ENCODE measurements at places on chromosomes 1 and 21.

DNA sequence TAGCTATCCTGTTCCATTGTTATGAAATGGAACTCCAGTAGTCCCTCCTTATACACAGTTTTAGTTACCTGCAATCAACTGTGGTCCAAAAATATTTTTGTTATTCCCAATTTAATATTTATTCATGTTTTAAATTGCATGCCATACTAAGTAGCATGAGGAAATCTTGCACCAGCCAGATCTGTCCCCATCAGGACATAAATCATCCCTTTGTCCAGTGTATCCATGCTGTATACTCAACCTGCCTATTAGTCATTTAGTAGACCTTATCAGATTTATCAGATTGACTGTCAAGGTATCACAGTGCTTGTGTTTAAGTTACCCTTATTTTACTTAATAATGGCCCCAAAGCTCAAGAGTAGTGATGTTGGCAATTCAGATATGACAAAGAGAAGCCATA, 207.9 kb upstream of the DMRTA2 start:
- no peak for DNase-seq

GRCh38 chr1:111199881-111200801, at the start of gene DENND2D:
DENND2D (minus strand) TSS chr1:111200646; CDS start chr1:111200459, 187 bp downstream.
- peak; percentile 34 for DNase-seq

DNA sequence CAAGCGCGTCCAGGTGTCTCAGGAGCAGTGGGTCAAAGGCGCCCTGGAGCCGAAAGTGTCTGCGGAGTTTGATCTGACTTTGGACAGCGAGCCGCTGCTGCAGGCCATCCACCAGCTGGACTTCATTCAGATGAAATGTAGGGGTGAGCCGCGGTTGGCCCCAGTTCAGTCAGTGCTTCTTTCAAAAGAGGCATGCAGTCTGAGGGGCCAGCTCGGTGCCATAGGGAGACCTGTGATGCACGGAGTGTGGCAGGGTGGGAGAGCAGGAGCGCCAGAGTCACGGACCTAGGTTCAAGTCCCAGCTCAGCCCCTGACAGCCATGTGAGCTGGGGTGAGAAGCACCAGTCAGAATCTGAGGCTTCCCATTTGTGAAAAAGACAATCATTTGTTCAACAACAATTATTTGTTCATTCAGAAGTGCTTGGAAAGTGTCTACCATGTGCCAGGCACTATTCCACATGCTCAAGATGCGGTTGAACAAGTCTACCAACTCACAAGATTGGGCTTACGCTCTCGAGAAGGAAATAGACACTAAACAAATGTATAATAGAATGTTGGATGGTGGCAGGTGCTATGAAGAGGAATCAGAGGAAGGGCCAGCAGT, 39.5 kb upstream of the GNPAT start:
- no peak for DNase-seq

DNA sequence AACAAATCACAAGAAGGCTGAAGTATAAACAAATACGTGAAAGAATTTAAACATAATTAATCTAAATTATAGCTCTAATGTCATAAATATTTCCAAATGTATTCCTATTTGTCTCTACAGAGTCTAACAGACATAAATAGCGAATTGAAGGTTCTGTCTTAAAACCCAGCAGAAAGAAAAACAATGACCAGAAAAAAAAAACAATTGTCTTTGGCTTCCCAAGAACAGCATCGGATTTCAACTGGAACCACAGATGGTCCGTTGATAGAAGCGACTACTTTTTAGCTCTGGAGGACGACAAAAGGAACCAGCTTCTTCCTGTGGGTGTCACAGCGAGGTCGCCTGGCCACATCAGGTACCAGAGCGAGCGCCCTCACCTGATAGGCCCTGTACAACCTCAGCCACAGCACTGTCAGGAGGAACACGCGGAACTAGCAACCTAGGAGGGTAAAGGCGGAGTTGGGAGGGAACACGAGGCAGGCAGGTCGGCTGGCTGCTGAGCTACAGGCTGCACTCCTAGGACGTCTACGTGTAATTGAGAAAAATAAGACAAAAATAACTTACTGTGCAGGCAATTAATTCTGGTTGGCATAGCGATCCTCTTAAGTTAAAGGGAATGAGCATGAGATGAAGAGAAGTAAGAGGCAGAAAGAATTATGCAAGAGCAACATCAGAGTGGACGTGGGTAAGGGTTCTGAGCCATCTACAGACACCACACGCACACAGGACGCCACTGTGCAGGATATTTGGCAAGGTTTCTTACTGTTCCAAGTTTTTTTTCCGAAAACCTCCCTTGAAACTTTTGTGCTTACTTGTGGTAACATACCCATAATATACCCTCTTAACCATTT, 16.7 kb upstream of the PRDM15 start:
- no peak for DNase-seq

DNA sequence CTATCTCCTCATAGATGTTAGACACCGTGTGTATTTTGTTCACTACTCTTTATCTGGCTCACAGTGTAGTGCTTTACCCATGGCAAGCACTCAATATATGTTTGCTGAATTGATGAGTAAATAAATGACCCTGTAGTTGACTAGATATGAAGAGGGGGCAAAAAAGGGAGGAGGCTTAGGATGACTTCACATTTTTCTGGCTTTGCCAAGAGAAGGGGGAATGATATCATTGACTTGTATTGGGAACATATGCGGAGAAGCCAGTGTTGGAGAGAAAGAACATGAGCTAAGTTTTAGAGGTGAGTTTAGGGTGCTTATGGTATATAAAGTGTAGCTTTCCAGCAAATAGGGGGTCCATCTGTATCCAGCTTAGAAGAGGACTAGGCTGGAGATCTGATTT, 145.5 kb downstream of the TENT5C start:
- DNase-seq: no peak

GRCh38 chr1:69523461-69523860, 44.3 kb upstream of the LRRC7 start:
- DNase-seq: no peak

- no peak for DNase-seq
Measured at GRCh38 chr1:54111624-54112023, 41.2 kb downstream of the CDCP2 start.

- no peak for DNase-seq
Measured at GRCh38 chr1:43671193-43671592, 21.2 kb downstream of the KDM4A start.

- DNase-seq: no peak
Measured at GRCh38 chr1:26542771-26543451, 13.3 kb downstream of the RPS6KA1 start.

- DNase-seq: no peak
Measured at GRCh38 chr1:47178654-47179016, 11.2 kb downstream of the PDZK1IP1 start.

- no peak for DNase-seq
Measured at GRCh38 chr1:112589766-112590165, 29.2 kb downstream of the ST7L start.

DNA sequence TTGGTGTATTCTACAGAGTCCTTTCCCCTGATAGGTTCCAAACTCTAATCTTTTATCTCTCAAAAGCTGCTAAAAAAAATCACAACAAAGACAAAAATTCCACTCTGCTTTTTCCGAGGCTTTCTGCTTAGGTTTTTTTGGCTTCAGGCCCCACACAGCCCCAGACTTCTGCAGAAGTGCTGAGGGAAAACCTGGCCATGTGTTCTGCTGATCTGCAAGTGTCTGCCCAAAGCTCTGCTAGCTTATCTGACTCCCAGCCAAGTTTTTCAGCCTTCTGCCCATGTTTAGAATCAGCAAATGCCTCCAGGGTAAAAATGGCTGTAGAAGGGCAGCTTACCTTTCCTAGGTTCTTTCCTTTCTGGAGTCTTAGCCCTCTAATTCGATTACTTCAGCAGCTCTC, 28.4 kb downstream of the DISP3 start:
- DNase-seq: no peak

DNA sequence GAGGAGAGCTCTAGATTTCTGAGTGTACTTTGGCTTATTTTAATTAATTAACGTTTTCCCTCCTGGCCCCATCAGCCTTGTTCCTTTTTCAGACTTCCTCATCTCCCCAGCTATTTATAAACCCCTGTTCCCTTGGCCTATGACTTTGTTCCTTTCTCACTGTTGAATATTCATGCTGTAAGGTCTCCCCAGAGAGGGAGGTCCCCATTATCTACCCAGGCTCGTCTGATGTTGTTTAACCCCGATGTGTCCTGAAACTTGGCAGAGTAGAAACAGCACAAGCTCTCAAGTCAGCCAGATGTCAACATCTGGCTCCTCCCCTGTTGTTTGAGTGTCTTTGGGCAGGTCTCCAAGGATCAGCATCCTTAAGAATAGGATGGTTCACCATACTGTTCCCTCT, 153.6 kb downstream of the HIVEP3 start:
- no peak for DNase-seq

DNA sequence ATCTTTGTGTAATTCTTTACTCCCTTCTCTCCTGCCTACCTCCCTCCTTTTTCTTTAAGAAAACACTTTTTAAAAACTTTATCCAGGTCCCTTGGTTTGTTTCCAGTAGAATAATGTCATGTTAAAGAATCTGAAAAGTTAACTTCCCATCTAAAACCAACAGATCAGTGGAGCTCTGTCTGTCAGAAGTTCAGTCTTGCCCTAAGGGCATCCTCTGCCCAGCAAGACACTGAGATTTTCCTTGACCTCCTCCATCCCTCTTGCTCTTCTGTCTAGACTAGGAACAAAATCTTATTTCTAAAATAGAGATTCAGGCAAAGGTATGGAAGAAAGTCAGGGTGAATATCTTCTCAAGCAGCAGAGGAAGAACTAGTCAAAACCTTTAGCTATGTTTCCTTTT, 5.7 kb upstream of the GNL2 start:
- no peak for DNase-seq

DNA sequence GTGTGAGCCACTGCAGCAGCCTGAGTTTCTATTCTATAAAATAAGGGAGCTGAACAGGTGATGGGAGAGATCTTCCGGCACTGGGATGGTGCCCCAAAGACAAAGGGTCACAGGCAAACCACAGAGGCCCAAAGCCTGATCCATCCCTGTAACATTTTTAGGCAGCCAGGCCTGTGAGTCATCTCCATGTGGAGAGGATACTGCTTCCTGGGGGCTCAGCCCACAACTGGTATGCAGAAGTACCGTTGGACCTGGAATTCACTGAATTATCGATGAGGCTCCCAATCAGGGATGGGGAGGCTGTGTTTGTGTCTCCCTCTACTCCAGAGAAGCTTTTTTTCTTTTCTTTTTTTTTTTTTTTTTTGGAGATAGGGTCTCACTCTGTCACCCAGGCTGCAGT, 48.8 kb upstream of the WASF2 start:
- no peak for DNase-seq

DNA sequence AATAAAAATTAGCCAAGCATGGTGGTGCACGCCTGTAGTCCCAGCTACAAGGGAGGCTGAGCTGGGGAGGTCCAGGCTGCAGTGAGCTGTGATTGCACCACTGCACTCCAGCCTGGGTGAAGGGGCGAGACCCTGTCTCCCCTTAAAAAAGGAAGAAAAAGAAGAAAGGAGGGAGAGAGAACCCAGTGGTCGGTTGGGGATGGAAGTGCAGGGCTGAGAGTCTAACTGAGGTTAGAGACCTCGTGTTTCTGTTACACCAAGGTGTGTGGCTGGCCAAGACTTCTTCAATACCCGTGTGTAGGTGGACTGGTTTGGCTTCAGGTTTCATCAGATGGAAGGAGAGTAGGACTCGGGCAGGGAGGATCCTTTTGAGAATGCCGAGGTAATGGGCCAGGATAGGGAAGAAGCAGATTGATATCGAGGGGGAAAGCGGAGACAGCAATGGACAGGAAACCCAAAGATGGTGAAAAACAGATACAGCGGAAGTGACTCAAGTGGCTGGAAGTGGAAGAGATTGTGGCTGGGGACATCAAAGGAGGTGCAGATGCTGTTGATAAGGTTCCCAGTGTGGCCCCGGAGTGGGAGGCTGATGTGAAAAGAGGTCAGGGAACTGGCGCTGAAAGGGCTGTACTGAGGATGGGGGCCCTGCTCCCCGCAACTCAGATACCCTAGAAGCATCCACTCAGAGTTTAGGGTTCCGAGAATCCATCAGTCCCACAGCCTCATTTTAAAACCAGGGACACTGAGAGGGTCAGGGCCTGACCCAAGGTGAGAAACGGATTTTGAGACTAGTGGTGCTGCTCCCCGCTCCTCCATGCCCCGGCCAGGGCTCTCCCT, 681 bp upstream of the UBXN10 start:
- peak; percentile 35 for DNase-seq

GRCh38 chr1:13757693-13758092, 57.7 kb downstream of the PRDM2 start:
- DNase-seq: no peak

- no peak for DNase-seq
Measured at GRCh38 chr1:19619697-19620384, 24.3 kb upstream of the NBL1 start.

GRCh38 chr1:29518183-29518835, 282.0 kb downstream of the PTPRU start:
- DNase-seq: no peak

- no peak for DNase-seq
Measured at GRCh38 chr1:8059161-8059622, 33.1 kb upstream of the ERRFI1 start.

DNA sequence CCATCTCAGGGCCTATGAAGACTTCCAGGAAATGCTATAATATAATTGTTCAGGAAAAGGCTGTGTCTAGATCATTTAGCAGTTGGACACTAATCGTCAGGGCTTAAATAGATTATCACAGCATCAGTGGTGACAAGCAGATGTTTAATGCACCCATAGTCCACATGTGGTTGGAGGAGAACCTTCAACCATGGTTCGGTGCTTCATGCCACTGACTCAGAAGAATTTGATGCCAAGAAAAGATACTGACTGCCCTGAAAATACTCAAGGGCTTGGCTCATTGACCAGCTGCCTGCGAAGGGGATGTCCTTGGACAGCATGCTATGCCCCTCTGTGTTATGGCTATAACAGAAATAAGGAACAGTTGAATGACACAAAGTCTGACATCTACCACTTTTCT, 175.7 kb downstream of the HHIPL2 start:
- DNase-seq: no peak

- no peak for DNase-seq
Measured at GRCh38 chr1:9957726-9958125, 14.5 kb downstream of the NMNAT1 start.

GRCh38 chr1:23370709-23371584, 1.3 kb upstream of the ZNF436 start:
- DNase-seq: no peak

- DNase-seq: no peak
Measured at GRCh38 chr1:18575620-18576019, 55.0 kb upstream of the PAX7 start.

DNA sequence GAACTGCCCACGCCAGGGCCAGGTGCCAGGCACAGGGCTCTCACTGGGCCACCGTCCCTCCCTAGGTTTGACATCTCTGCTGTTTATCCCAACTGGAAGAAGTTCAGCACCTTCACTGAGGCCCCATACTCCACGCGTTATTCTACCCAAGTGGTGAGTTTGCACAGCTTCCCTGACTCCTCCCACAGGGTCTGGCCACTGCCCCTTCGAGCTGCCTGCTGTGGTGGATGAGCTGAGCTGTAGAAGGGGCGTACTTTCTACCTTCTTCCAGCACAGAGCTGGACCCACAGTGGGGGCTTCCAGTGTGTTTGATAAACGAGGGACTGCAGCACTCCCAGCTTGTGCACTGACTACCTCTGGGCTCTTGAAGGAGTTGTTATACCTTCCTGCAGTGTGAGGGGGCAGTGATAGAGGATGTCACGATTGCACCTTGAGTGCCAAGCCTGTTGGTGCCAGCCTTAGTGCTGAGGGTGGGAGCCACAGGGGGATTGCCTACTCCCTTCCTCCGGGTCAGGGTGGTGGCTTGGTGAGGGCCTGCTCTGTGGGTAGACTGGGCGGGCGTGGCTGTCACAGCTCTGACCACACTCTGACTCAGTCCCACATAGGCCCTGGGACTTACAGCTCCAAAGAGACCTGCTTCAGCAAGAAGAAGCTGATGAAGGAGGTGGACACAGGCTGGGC, 5.9 kb upstream of the TTC22 start:
- DNase-seq: no peak

GRCh38 chr1:25174730-25175612, 57.3 kb downstream of the SYF2 start:
- DNase-seq: no peak

Data from activated T-helper 1 cell treated with anti-CD3 and anti-CD28 coated beads, Interleukin-2, amount 50 U/mL, for 16 hours (primary cell).